ENCODE measurements at places on chromosomes 6 and 20. TPM values are rescaled to one million over a fixed set of nuclear protein-coding genes. Genes with fewer than 3 reads are reported as not detected.

- H3K4me3 ChIP-seq, result no peak overlapping the region
- no peak for DNase-seq
- no peaks in the 10 kb centered on the region for H3K4me1 ChIP-seq
- no peak overlapping the region for H3K27ac ChIP-seq
- H3K27me3 ChIP-seq, result no peaks in the 10 kb centered on the region
These were observed 28.5 kb upstream of the GFOD1 start for GRCh38 chr6:13515912-13516311.

Gene HCRTR2
- not detected for total RNA-seq

DNA sequence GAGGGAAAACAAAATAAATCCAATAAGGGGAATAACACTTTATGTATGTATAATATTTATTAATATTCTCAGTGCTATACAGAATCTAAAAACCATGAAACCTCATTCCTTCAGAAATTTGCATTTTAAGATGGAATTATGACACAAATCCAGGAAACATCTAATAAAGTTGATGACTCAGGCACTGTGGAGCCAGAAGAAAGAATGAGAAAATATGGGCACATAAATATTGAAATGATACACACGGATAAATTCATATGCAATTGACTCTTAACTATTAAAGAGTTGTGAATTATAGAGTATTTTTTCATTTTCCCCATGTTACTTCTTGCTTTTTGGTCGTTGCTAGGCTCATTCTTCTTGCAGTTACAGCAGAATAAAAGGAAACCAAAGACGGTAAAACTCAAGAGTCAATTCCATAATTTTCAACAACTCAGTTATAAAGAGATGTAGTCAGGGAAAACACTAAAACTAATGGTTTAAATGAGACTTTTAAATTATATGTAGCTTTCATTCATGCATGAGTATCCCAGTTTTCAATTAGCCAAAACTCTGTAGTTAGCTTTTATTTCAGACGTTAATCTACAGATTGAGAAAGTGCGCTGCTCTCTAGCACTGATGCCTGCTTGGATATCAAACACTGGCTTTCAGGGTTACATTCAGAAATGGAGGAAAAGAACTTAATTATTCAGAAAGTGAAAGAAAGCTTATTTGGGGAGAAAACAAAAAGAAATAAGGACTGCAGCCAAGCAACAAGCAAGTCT lies 95.4 kb downstream of the ADGRB3 start:
- H3K27ac ChIP-seq, result no peak overlapping the region
- no peak for DNase-seq
- H3K4me3 ChIP-seq, result no peak overlapping the region
- peaks cover under 1% of the 10 kb centered on the region for H3K4me1 ChIP-seq

Gene TMEM63B
- 43.4 TPM for total RNA-seq

Gene IYD
- 0.27 TPM for total RNA-seq

DNA sequence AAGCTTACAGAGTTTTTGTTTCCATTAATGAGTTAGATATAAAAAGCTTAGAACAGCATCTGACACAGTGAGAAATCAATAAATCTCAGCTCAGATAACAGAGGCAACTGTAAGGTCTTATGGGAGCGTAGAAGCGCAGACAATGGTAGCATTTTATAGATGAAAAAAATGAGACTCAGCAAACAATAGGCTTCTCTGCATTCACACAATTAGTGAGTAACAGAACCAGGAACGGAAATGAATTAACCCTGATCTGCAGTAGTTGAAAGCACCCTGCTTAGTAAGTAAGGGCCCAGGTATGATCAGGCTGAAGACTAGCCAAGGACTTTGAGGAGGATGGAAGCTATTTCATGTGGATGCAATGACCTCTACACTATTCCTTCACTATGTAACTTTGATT lies 147.2 kb upstream of the EYA4 start:
- no peak overlapping the region for H3K4me3 ChIP-seq
- no peaks in the 10 kb centered on the region for H3K27me3 ChIP-seq
- no peaks in the 10 kb centered on the region for H3K36me3 ChIP-seq
- no peak for DNase-seq
- H3K4me1 ChIP-seq, result no peaks in the 10 kb centered on the region
- no peak overlapping the region for H3K27ac ChIP-seq

- H3K27me3 ChIP-seq, result no peaks in the 10 kb centered on the region
- H3K4me3 ChIP-seq, result no peak overlapping the region
- no peaks in the 10 kb centered on the region for H3K36me3 ChIP-seq
- H3K4me1 ChIP-seq, result no peaks in the 10 kb centered on the region
- no peak for DNase-seq
These were observed 115.5 kb downstream of the CCDC170 start for GRCh38 chr6:151609146-151609902.

Gene TCP11
- not detected for total RNA-seq

Gene TFAP2D
- not detected for total RNA-seq

Gene DUSP15
- total RNA-seq, result 3.9 TPM

Gene SPAG4
- not detected for total RNA-seq

GRCh38 chr6:30814146-30815040 lies 69.9 kb upstream of the DDR1 start:
- H3K27me3 ChIP-seq, result no peaks in the 10 kb centered on the region
- H3K4me3 ChIP-seq, result no peak overlapping the region
- H3K36me3 ChIP-seq, result no peaks in the 10 kb centered on the region
- peak; percentile 16 for DNase-seq
- H3K4me1 ChIP-seq, result peaks cover 22% of the 10 kb centered on the region
- peak overlapping the region; percentile 63 for H3K27ac ChIP-seq

Gene TMEM30A
- 112 TPM for total RNA-seq

Gene C6orf52
- total RNA-seq, result not detected

Gene UNC93A
- not detected for total RNA-seq

GRCh38 chr6:39702265-39702664 lies 22.9 kb downstream of the KIF6 start:
- H3K27me3 ChIP-seq, result no peaks in the 10 kb centered on the region
- H3K4me3 ChIP-seq, result no peak overlapping the region
- H3K27ac ChIP-seq, result no peak overlapping the region
- no peaks in the 10 kb centered on the region for H3K36me3 ChIP-seq
- no peaks in the 10 kb centered on the region for H3K4me1 ChIP-seq
- no peak for DNase-seq

Gene CYP39A1
- total RNA-seq, result 0.68 TPM

GRCh38 chr6:37116326-37116725 lies 53.6 kb upstream of the PIM1 start:
- no peak overlapping the region for H3K27ac ChIP-seq
- no peaks in the 10 kb centered on the region for H3K36me3 ChIP-seq
- H3K4me3 ChIP-seq, result no peak overlapping the region
- no peaks in the 10 kb centered on the region for H3K4me1 ChIP-seq

Gene EFCAB8
- total RNA-seq, result 2.9 TPM

DNA sequence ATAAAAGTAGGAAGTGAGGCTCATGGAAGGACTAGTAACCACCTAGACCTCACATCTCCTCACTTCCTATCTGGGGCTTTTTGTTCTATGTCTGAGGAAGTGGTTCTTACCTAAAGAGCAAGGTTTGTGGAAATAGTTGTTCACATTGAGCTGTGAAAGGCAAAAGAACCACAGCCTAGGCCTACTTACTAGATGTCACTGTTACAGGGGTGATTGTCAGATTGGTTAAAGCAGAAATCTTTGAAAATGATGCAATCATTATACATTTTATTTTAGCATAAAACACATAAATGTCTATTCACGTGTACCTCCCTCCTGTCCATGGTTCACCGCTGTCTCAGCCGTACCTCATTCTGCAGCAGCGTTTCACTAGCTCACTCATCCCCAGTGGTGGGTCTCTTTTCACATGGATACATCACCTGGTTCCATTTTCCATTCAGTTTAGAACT lies 268.8 kb downstream of the TMEM242 start:
- no peak overlapping the region for H3K27ac ChIP-seq
- DNase-seq, result no peak
- H3K27me3 ChIP-seq, result no peaks in the 10 kb centered on the region
- no peaks in the 10 kb centered on the region for H3K36me3 ChIP-seq
- H3K4me3 ChIP-seq, result no peak overlapping the region

Gene RBM12
- total RNA-seq, result 43.4 TPM

DNA sequence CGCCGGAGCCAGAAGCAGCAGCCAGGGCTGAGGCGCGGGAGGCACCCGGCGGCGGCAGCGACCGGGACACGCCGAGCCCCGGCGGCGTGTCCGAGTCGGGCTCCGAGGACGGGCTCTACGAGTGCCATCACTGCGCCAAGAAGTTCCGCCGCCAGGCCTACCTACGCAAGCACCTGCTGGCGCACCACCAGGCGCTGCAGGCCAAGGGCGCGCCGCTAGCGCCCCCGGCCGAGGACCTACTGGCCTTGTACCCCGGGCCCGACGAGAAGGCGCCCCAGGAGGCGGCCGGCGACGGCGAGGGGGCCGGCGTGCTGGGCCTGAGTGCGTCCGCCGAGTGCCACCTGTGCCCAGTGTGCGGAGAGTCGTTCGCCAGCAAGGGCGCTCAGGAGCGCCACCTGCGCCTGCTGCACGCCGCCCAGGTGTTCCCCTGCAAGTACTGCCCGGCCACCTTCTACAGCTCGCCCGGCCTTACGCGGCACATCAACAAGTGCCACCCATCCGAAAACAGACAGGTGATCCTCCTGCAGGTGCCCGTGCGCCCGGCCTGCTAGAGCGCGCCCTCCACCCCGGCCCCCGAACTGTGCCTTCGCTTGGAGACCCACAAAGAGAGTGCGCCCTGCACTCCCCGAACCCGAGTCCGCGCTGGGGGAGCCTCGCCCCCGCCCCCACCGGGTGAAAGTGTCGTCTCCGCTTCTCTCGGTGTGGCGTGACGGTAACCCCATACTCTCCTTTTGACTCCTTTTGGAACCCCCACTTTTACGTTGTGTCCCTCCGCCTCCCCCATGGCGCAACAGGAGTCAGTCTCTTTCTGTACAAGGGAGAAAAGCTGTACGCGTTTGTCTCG lies 1.6 kb downstream of the INSM1 start:
- peak overlapping the region; percentile 58 for H3K4me3 ChIP-seq
- DNase-seq, result no peak
- peaks cover 5% of the 10 kb centered on the region for H3K4me1 ChIP-seq
- no peaks in the 10 kb centered on the region for H3K36me3 ChIP-seq
- peaks cover 11% of the 10 kb centered on the region for H3K27me3 ChIP-seq
